ENCODE measurements at places on chromosomes 5 and 9. TPM values are rescaled to one million over a fixed set of nuclear protein-coding genes. Genes with fewer than 3 reads are reported as not detected.

Gene EQTN
- not detected for polyA plus RNA-seq

Gene ABCA2
- 3.4 TPM for polyA plus RNA-seq

Gene ALDH1A1
- 201 TPM for polyA plus RNA-seq

Gene SHC3
- 0.27 TPM for polyA plus RNA-seq

Gene IL4
- not detected for polyA plus RNA-seq

Gene PGGT1B
- polyA plus RNA-seq, result 22.2 TPM

Gene IGIP
- polyA plus RNA-seq, result 8.3 TPM

Gene SLC34A1
- not detected for polyA plus RNA-seq

Gene GAS1
- 0.54 TPM for polyA plus RNA-seq

Gene SLC36A2
- not detected for polyA plus RNA-seq
